ENCODE measurements at places on chromosomes 2 and 18.

GRCh38 chr2:43486603-43487002 is 109.2 kb downstream of the THADA start:
- no peak for DNase-seq

- no peak for DNase-seq
Observed at GRCh38 chr2:54496920-54497319, 40.8 kb downstream of the SPTBN1 start.

DNA sequence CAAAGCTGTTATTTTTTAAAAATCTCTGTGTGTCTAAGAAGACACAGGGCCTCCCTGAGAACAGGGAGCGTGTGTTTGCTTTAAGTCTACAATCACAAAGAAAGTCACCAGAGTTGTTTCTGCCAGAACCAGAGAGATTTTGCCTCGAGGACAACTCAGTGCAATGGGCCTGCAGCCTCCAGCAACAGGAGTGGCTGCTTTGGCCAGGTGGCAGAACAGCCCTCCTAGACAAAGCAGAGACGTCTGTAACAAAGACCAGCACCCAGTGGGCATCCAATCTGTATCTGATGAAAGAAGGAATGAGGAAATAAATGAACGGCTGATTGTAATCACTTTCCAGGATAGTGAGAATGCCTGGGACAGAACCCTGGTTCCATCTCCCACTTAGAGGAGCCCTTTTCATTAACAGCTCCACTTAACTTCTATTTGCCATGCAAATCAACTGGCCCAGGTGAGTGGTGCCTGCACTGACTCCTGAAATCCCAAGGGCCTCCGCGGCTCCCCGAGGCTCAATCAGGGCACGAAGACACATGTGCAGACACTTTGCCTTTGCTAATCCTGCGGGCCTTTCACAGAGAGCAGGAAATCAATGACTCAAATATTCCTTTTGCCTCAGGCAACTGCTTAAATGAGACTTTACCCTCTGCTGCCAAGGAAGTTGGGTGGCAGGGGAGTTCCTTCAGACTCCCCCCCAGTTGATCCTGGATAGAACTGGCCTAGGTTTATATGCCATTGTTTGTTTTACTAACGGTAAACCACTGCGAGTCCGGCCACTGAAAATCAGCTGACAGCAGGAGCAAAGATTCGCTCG is 146.5 kb downstream of the CABLES1 start:
- no peak for DNase-seq

- DNase-seq = peak; percentile 68
Observed at GRCh38 chr18:74498712-74499627, 2.8 kb downstream of the CNDP2 start.

GRCh38 chr2:203438528-203438927 is 96.6 kb downstream of the RAPH1 start:
- no peak for DNase-seq

DNA sequence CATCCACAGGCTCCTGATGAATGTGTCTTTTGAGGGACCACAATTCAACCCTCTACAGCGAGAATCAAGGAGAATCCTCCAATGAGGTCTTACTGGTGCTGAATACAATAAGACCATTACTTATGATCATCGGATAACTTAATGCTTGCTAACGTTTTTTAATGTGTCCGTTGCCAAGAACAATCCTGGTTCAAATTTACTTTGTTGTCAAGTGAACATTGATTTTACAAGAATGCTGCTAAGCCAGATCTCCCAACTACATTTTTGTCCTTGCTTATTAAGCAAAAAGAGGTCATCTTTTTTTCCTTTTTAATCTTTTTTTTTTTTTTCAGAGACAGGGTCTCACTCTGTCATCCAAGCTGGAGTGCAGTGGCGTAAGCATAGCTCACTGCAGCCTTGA is 93.7 kb downstream of the THNSL2 start:
- DNase-seq = no peak

DNA sequence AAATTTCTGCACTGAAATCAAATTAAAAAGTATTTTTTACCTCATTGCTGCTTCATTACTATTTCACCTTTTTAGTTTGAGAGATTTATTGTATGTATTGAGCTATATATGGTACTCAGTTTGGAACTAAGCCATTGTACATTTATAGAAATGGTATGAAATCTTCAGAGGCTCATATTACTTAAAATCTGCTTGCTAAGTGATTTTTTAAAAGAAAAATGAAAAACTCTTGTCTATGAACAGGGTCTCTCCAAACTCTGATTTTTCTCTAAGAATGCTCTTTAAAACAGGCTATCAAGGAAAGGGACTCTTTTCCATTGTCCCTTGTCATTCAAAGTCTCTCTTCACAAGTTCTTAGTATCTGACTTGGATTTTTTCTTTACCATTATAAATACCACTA is 31.8 kb downstream of the C1D start:
- no peak for DNase-seq

GRCh38 chr2:119426801-119427395 is 4.8 kb upstream of the TMEM37 start:
- DNase-seq = no peak

DNA sequence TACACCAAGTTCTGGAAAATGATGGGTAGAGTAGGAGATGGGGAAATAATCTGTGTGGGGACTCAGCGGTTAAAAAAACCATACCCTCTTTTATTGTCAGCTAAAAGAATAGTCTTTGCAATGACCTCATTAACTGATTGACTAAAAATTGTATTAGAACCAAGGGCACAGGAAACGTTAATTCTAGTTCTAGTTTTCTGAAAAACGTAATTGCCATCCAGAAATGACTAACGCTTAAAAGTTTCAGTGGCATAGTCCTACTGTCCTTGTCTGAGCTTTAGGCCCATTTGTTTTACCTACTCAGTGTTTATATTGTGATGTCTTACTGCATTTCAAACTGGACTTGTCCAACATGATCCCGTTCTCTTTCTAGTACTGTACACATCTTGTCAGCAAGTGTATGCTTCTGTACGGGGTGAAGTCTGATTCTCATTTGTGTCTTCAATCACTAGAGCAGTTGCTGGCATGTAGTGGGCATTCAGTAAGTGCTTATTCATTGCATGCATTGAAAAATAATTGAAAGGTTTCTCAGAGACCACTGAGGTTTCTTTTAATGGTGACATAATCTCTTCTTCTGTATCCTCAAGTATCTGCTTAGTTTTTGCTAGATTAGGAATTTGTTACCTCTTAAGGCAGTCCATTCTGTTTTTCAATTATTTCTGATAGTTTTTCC is 81.5 kb downstream of the ZNF407 start:
- no peak for DNase-seq

DNA sequence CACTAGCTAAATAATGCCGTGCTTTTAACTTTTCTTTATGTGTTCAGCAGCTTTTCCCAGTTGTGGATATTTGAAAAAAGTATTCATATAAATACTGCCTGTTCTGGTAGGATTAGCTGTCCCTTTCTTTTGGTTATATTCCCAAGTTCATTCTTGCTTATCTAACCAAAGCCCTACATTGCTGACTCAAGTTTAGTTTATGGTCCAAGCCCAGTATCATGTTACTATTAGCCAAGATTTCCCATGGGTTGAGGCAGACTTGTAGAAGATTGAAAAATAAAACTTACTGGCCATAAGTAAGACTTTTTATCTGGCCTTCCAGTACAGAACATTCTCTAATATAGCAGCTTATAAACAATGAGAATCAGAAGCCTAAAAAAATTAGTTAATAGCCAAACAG is 49.7 kb upstream of the NFE2L2 start:
- DNase-seq = no peak

- DNase-seq = no peak
Observed at GRCh38 chr2:2422621-2423020, 91.5 kb upstream of the MYT1L start.

DNA sequence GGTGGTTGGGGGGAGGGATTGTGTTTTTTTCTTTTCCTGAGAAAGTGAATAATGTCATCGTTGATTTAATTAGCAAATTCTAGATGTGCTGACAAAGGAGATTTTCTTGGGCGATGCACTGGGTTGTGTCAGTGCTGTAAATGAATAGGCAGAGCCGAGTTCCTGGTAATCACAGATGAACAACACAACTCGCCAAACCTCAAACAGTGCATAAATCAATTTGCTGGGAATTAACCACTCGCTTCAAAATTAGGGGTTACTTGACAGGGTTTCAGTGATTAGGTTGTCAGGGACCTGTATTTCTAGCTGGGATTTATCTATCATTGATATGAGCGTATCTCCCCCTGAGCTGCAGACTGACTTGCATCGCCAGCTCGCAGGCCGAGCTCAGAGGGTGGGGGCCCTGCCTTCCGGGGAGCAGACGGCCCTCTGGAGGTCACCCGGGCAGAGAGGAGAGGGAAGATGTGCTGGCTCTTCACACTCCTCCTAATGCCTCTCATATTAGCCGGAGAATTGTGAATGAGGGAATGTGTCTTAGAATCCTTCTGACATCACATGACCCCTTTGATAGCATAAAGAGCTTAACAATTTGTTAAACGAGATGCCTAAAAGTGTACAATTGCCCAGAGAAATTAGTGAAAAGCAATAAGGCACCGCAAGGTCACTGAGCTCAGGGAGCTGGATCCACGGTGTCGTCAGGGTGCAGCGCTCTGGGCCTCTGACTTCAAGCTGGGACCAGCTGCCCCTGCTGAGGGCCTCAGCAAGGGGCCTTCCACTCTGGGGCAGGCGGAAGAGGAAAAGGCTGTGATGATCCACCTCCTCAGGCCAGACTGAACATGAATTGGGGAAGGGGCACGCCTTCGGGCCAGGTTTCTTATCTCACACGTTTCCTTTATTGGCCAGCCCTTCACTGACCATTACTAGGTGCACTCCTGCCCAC is 48.9 kb downstream of the SMIM21 start:
- no peak for DNase-seq

GRCh38 chr2:130806370-130806769 is 30.3 kb upstream of the ARHGEF4 start:
- no peak for DNase-seq

DNA sequence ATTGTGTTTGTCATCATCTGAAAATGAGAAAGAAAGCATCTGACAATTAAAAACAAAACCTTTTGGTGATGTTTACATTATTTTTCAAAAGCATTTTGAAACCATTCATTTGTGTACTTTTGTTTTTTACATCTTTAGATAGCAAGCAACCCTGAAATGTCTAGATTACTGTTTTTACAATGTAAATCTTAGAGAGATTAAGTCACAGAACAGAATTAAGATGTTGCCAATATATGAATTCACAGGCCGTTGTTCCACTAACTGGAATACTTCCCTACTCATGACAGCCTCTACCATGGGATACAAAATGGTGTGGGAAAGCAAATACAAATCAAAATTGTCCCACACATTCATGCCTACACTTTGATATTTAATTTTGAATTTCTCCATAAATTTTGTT is 480.0 kb upstream of the ZEB2 start:
- no peak for DNase-seq

DNA sequence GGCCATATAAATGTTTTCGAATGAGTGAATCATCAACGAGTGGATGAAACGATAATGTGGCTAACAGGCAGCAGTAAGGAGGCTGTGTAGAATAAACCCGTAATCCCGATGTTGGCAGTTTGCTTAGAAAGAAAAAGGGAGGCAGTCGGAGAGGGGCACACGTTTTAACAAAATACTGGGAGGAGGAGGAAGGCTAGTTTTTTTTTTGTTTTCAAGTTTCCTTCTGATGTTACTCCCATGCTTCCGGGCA is 476 bp upstream of the MSH2 start:
- no peak for DNase-seq

DNA sequence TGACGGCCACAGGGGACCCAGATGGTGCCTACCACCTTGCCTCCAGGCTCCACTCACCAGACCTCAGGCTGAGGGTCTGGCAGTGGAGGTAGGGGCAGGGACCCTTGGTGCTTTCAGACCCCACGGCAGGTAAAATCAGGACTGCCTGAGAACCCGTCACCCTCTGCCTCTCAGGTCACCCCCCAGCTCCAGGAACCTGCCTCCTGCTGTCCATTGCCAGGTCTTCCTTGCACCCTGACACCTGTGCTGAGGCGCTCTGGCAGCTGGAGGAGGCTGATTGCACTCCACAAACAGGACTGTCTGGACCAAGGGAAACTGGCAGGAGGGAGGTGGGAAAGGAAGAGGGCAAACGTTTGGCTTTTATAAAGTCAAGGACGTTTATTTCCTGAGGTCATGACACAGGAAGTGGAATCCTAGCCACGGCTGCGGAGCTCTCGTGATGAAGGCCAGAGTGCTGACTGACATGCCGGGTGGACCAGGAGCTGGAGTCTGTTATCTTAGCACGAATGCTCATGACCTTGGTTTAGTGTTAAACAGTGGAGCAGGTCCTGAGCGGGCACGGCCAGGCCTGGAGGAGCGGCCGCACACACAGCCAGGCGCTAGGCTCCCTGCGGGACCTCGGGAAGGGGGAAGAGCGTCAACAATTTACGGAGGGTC is 40.5 kb downstream of the ANO7 start:
- DNase-seq = no peak

GRCh38 chr2:74391209-74391579 is 11.1 kb upstream of the DCTN1 start:
- no peak for DNase-seq

- no peak for DNase-seq
Observed at GRCh38 chr2:37375741-37376288, 31.4 kb downstream of the QPCT start.

DNA sequence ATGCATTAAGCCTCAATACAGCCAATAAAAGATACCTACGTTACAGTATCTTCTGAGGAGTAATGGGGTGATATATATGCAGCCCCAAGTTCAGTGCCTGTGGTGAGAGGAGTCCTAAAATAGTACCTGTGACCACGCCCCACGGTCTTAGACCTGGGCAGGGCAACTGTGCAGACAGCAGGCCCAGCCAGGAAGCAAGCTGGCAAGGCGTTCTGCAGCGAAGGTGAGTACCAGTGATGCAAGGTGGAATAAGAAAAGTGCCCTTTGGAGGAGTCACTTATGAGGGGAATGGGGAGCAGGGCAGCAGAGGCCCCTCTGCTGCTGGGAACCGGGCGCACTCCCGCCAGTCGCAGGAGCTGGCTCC is 12.7 kb upstream of the MAP3K2 start:
- no peak for DNase-seq

DNA sequence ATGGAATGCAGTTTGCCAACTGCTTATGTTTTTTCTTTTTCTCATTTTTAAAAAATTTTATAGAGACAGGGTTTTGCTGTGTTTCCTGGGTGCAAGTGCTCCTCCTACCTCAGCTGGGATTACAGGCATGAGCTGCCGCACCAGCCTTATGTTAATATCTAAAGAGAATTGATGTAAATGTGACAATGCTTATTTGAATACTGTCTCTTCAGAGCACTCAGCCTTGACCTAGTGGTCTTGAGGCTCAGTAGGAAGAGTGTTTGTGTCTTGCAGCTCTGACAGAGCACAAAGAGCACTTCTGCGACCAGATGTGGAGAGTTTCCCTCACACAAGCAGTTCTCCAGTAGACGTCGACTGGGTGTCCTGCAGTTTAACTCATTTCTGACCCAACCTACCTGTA is 55.3 kb downstream of the ARHGEF4 start:
- no peak for DNase-seq
